ENCODE measurements at places on chromosomes 5 and 9. TPM values are rescaled to one million over a fixed set of nuclear protein-coding genes. Genes with fewer than 3 reads are reported as not detected.
A peak's percentile ranks its signal among the peaks of the same experiment; 100 is the strongest.

DNA sequence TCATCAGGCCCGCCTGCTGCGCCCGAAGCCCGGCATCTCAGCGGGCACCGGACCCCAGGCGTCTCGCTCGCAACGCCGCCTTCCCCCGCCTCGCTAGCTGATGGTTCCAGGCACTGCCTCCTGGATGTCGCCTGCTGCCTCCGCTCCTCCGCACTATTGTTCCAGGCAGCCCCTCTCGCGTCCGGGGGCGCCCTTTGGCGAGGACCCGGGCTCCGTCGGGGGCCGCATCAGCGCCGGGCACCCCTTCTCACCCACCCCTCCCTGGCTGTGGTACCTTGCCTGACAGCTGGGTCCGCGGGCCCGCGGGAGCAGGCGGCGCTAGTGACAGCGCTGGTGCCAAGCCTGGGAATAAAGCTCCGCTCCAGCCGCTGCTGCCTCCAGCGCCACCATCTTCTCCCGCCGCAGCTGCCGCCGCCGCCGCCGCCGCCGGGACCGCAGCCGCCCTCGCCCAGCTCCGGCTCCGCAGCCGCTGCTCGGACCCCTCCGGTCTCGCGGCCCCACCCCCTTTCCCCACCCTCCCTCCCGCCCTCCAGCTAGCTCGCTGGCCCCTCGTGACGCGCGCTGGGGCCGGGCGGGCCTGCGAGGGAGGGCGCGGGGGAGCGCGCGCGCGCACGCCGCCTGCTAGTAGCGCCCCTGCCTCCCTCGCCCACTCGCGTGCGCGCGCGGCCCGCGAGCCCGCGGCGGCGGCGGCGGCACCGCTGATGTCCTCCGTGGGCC lies at the start of gene APBA1:
APBA1 (minus strand) TSS at position 493 of the 717 bp plus-strand sequence.
- no peaks in the 10 kb centered on the region for H3K4me1 ChIP-seq
- H3K4me3 ChIP-seq: peak within 1 kb of the TSS; percentile 95
- peak within 1 kb of the TSS; percentile 83 for H3K27ac ChIP-seq
- no peaks in the 10 kb centered on the region for H3K27me3 ChIP-seq
- H3K36me3 ChIP-seq: no peaks in the 10 kb centered on the region

The CDX1 gene
- total RNA-seq: not detected

DNA sequence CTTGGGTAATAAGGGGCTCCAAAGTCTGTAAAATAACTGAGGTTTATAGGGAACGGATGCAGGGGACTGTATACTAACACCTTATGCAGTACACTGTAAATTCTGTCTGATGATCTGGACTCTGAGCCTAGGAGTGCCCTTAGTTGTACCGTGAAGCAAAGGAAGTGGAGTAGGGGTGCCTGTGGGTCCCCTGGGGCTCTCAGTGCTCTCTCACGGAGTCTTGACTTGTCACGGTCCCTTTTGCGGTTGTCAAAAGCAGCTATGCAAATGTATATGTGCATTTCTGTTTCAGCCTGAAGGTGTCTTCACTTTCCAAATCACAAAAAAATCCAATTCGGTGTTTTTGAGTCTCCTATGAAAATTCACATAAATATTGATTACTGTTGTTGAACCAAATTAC lies 17.8 kb downstream of the DMRT1 start:
- no peaks in the 10 kb centered on the region for H3K36me3 ChIP-seq
- H3K4me3 ChIP-seq: no peak overlapping the region
- DNase-seq: no peak
- no peaks in the 10 kb centered on the region for H3K27me3 ChIP-seq
- no peak overlapping the region for H3K27ac ChIP-seq

- H3K27ac ChIP-seq: no peak overlapping the region
- H3K4me1 ChIP-seq: peaks cover 10% of the 10 kb centered on the region
- no peaks in the 10 kb centered on the region for H3K27me3 ChIP-seq
- H3K4me3 ChIP-seq: no peak overlapping the region
- peaks cover 15% of the 10 kb centered on the region for H3K36me3 ChIP-seq
- DNase-seq: no peak
Observed at GRCh38 chr5:103014983-103015382, 105.0 kb downstream of the GIN1 start.

GRCh38 chr5:54278036-54278830 lies 32.1 kb downstream of the ARL15 start:
- no peaks in the 10 kb centered on the region for H3K27me3 ChIP-seq
- no peak overlapping the region for H3K4me3 ChIP-seq
- H3K36me3 ChIP-seq: no peaks in the 10 kb centered on the region
- no peak overlapping the region for H3K27ac ChIP-seq
- no peak for DNase-seq

The CDK7 gene
- 94.3 TPM for total RNA-seq

The OGN gene
- 156 TPM for total RNA-seq

DNA sequence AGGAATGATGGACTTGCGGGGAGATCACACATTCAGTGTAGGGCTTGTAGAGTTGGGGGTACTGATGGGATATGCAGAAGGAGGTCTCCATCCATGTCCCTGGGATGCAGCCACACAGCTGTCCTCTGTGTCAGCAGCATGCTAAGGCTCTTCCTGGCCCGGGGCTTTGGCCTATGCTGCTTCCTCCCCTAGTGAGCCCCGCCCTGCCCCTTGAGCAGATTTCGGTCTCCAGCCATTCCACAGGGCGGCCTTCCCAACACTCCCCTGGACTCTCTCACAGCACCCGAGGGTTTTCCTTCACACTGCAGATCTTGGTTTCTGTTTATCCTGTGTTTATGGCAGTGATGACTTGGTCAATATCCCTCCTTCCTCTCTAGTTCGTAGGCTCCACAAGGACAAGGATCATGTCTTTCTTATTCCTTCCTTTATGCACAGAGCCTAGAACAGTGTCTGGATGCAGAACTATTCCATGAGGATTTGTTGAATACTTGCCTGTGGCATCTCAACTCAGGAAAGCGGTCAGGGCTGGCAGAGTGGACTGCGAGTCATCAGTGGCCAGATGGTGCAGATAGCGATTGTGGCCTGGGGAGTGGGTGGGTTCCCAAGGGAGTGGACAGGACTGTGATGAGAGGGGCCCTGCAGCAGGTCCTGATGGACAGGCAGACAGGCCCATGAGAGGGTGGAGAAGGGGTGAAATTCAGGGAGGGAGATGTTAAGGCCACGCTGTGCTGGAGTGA lies 114.2 kb downstream of the RGS3 start:
- no peaks in the 10 kb centered on the region for H3K36me3 ChIP-seq
- H3K4me1 ChIP-seq: peaks cover 74% of the 10 kb centered on the region
- no peak for DNase-seq
- H3K27me3 ChIP-seq: no peaks in the 10 kb centered on the region

- H3K36me3 ChIP-seq: no peaks in the 10 kb centered on the region
- H3K27me3 ChIP-seq: no peaks in the 10 kb centered on the region
- DNase-seq: no peak
Observed at GRCh38 chr5:28751396-28751795, 1713.0 kb upstream of the CDH9 start.

DNA sequence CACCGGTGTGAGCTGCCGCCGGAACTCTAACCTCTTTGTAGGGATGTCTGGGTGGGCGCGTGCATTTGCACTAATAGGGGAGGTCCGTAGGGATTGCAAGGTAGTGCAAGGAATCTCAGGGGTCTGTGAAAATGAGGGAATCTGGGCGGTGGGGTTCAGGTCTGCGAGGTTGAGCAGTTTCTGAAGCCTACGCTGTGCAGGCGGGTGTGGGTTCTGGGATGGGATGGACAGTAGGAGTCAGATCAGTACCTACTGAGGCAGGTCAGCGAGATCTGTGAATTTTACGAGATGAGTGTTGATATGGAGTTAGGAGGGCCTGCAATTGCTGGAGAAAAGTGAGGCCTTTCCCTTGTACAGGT lies 856 bp upstream of the ATOSB start:
- DNase-seq: no peak
- no peaks in the 10 kb centered on the region for H3K36me3 ChIP-seq
- no peaks in the 10 kb centered on the region for H3K27me3 ChIP-seq
- H3K4me1 ChIP-seq: peaks cover 38% of the 10 kb centered on the region

DNA sequence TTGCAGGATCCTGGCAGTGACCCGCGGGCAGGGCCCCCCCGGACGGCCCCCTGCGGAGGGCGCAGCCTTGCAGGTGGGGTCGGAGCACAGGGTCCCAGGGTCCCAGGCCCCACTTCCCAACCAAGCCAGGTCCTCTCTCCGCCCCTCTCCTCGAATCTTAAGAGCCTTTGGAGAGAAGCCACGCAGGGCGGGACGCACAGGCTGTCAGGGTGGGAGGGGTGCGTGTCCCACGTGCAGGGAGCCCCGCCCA lies 18.4 kb upstream of the EGFL7 start:
- H3K4me1 ChIP-seq: peaks cover 8% of the 10 kb centered on the region
- H3K36me3 ChIP-seq: no peaks in the 10 kb centered on the region
- H3K27me3 ChIP-seq: no peaks in the 10 kb centered on the region
- H3K4me3 ChIP-seq: peak overlapping the region; percentile 44
- no peak overlapping the region for H3K27ac ChIP-seq

DNA sequence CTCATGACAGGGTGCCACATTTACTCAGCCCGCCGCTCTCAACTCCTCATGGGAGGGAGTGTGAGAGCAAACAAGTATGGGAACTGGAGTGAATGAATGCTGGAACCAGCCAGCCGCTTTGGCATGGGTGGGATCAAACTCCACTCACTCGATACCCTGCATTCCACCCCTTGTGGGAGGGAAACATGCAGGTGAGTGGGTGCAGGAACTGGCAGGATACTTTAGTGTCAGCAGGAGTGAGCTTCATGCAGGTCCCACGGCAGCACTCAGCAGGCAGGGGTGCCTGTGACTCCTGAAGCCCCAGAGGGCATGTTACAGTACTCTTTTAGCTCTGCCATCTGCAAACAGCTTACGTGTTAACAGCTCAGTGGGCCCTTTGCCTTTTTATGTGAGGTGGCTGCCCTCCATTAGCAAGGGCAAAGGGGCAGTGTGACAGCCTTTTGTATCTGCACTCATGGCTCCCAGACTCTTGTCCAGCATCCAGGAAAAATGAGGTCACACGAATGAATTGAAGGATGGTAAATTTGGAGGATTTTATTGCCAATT lies 433.2 kb upstream of the NMUR2 start:
- H3K36me3 ChIP-seq: no peaks in the 10 kb centered on the region
- H3K27me3 ChIP-seq: no peaks in the 10 kb centered on the region
- peak overlapping the region; percentile 57 for H3K27ac ChIP-seq
- no peak overlapping the region for H3K4me3 ChIP-seq

The MCC gene
- total RNA-seq: 67.9 TPM

The IRX1 gene
- total RNA-seq: 10.3 TPM

GRCh38 chr9:36598273-36598672 lies 25.6 kb downstream of the MELK start:
- no peaks in the 10 kb centered on the region for H3K36me3 ChIP-seq
- no peak overlapping the region for H3K4me3 ChIP-seq
- no peaks in the 10 kb centered on the region for H3K4me1 ChIP-seq
- no peak overlapping the region for H3K27ac ChIP-seq
- no peak for DNase-seq
- no peaks in the 10 kb centered on the region for H3K27me3 ChIP-seq

GRCh38 chr5:115309751-115310370 lies 13.4 kb upstream of the CCDC112 start:
- H3K36me3 ChIP-seq: no peaks in the 10 kb centered on the region
- H3K4me1 ChIP-seq: no peaks in the 10 kb centered on the region
- DNase-seq: no peak
- no peak overlapping the region for H3K27ac ChIP-seq
- no peaks in the 10 kb centered on the region for H3K27me3 ChIP-seq

The PGM5 gene
- 70.9 TPM for total RNA-seq

- H3K27me3 ChIP-seq: no peaks in the 10 kb centered on the region
- no peak overlapping the region for H3K4me3 ChIP-seq
- no peaks in the 10 kb centered on the region for H3K36me3 ChIP-seq
- H3K4me1 ChIP-seq: peaks cover 13% of the 10 kb centered on the region
Observed at GRCh38 chr9:37936965-37937364, 33.0 kb upstream of the SLC25A51 start.

GRCh38 chr5:119400245-119400644 lies 44.4 kb downstream of the TNFAIP8 start:
- no peaks in the 10 kb centered on the region for H3K4me1 ChIP-seq
- no peaks in the 10 kb centered on the region for H3K36me3 ChIP-seq
- H3K4me3 ChIP-seq: no peak overlapping the region

The ZDHHC11 gene
- total RNA-seq: not detected

DNA sequence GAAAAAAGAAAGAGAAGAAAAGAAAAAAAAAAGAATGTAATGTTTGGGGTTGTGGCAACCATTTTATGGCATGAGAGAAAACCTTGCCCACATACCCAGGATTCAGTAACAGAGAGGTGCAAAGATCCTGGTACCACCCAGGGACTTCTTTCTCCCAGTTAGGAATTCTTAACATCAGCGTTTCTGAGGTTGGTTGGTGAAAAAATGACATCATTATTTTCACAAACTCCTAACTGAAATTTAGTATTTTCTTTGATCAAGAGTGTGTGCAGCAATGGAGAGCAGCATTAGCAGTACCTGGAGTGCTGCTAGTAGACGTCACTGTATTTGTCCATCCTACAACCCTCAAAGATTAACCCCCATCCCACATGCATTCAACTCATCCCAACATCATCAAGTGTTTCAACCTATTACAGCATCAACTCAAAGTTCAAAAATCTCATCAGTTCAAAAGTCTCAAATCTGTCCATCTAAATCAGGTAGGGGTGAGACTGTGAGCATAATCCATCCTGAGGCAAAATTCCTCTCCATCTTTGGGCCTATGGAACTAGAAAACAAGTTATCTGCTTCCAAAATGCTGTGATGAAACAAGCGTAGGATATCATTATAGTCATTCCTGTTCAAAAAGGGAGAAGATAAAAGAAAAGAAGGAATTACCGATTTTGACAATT lies 60.1 kb upstream of the MSX2 start:
- H3K4me1 ChIP-seq: no peaks in the 10 kb centered on the region
- no peak overlapping the region for H3K4me3 ChIP-seq

The SPATA9 gene
- total RNA-seq: not detected

GRCh38 chr9:18256568-18256967 lies 217.4 kb upstream of the ADAMTSL1 start:
- no peak for DNase-seq
- peaks cover 2% of the 10 kb centered on the region for H3K4me1 ChIP-seq
- no peak overlapping the region for H3K27ac ChIP-seq
- H3K36me3 ChIP-seq: no peaks in the 10 kb centered on the region
- H3K27me3 ChIP-seq: no peaks in the 10 kb centered on the region

GRCh38 chr5:148309019-148309418 lies 3.2 kb upstream of the SPINK7 start:
- H3K4me3 ChIP-seq: no peak overlapping the region
- no peaks in the 10 kb centered on the region for H3K4me1 ChIP-seq
- H3K27me3 ChIP-seq: no peaks in the 10 kb centered on the region
- no peak overlapping the region for H3K27ac ChIP-seq
- no peak for DNase-seq

GRCh38 chr5:53643445-53643844 lies 83.0 kb downstream of the NDUFS4 start:
- peaks cover 5% of the 10 kb centered on the region for H3K36me3 ChIP-seq
- no peak overlapping the region for H3K27ac ChIP-seq
- no peaks in the 10 kb centered on the region for H3K27me3 ChIP-seq

DNA sequence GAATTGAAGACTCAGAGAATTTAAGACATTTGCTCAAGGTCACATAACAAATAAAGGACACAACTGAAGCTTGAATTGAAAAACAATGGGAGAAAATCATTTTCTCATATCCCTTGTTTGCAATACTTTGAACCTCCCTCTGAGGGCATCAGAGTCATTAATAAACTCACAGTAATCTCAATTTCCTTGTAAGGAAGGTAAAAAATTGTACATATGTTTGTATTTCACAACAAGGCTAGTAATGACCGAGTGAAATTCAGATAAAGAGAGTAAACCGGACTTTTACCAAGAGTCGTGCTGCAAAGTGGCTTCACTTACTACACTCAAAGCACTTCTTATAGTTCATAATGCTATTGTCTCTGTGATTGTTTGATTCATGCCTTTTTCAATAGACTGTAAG lies 665.0 kb downstream of the NR2F1-AS1 start:
- H3K27me3 ChIP-seq: no peaks in the 10 kb centered on the region
- H3K27ac ChIP-seq: no peak overlapping the region
- DNase-seq: no peak
- H3K4me3 ChIP-seq: no peak overlapping the region
- no peaks in the 10 kb centered on the region for H3K36me3 ChIP-seq

GRCh38 chr5:145553177-145553576 lies 282.0 kb downstream of the PRELID2 start:
- H3K36me3 ChIP-seq: no peaks in the 10 kb centered on the region
- H3K27me3 ChIP-seq: no peaks in the 10 kb centered on the region
- no peak for DNase-seq
- H3K27ac ChIP-seq: no peak overlapping the region
- H3K4me1 ChIP-seq: no peaks in the 10 kb centered on the region

Data from ascending aorta (tissue), 2 donors.